NCI-H2081 (cell line): ENCODE measurements at places on chromosomes 16 and 17.

DNA sequence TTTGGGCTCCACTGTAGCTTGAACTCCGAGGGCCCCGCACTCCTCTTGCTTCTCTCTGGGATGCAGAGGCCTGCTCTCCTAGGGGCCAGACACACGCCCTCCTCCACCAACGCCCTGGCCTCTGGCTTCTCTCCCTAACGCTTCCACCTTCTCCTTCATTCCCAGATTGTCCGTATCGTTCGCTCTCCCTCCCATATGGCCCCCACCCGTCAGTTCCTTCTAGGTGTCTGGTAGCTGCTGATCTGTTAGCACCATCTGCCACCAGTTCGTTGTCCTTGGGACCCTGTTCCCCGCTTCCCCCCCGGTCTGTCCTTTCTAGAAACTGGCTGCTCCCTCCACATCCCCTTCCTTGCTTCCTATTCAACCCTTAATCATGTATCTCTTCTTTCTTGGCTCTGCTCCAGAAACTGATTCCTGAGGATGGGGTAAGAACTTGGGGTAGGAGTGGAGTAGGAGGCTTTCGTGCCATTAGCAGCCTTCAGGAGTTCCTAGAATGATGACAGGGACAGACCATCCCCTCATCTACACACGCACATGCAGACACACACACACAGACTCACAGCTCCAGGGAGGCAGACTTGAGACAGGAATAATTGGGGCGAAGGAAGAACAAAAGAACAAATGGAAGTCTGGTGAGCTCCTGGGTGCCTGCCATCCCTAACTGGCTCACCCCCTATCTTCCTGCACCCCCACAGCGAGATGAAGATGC lies 4.3 kb downstream of the ATP1B2 start:
- no peak for DNase-seq

- no peak for DNase-seq
Observed at GRCh38 chr17:49571283-49571682, 4.4 kb upstream of the NXPH3 start.

DNA sequence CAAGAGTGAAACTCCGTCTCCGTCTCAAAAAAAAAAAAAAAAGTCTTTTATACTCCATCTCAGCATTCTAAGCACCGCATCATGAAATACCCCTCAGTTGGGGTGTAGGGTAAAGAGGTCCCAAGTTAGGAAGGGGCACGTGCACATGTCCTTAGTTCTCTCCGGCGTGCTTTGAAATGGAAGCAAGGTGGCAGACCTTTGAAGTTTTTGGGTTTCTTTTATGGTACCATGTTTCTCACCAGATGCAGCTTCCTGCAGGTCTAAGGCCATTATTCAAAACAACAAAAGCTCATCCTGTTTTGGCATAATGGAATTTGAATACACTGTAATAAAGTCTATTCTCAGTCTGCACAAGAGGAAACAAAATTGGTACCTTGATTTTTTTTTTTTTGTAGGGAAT lies 9.6 kb downstream of the EMC8 start:
- DNase-seq: no peak

- no peak for DNase-seq
Observed at GRCh38 chr16:87227296-87227951, 89.8 kb downstream of the C16orf95 start.

DNA sequence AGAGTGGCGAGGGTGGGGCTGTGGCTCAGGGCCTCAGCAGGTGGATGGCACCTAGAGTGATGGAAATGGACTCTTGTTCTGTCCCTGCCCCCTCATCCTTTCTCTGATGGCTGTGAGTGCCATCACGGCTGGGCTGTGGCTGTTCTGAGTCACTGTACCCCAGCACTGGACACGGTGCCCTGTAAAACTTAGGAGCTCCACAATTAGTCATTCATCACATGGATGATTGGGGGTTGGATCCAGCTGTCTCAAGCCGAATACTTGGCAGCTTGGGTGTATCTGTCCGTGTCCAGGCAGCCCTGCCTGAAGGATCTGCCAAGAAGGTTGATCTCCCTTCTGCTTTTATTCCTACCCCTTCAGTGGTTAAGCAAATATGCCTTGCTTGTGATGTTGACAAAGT lies 295.5 kb upstream of the EEF2KMT start:
- DNase-seq: no peak

GRCh38 chr16:496097-496886 lies 31.2 kb upstream of the CAPN15 start:
- no peak for DNase-seq
